Progenitor cell of endocrine pancreas (in vitro differentiated cells): ENCODE measurements at places on chromosomes 6 and 20.

DNA sequence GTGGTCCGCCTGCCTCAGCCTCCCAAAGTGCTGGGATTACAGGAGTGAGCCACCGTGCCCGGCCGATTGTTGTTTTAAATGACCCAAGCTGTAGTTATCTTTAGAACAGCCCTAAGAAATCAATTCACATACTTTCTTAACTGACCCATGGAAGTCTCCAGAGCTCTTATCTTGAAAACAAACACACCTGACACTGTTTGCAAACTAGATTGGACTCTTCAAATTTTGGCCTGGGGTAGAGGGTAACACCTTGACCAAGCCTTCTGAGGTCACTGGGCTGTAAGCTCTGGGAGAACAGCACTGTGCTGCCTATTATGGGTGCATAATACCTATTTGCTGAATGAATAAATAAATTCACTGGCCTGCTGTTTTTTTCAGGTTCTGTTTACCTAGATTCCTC lies 190.6 kb downstream of the AIG1 start:
- DNase-seq: no peak

- no peak for DNase-seq
These were observed 293.5 kb downstream of the CENPW start for GRCh38 chr6:126633373-126633772.

DNA sequence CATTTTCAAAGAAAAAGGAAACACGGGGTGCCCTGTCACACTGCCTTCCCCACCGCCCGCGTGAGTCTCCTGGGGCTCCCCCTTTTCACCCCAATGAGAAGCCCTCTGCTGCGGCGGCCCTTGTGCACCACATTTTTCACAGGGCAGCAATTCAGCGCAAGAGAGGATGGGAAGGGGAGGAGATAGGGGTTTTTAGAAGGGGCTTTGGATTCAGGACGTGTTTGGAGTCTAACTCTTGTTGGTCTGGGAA lies 726 bp upstream of the ARFGEF3 start:
- DNase-seq: no peak

- DNase-seq: no peak
These were observed 26.7 kb upstream of the PDE10A start for GRCh38 chr6:165689699-165690098.

- no peak for DNase-seq
These were observed 29.0 kb upstream of the OPN5 start for GRCh38 chr6:47752801-47753200.

GRCh38 chr6:70474751-70475150 lies 61.4 kb downstream of the FAM135A start:
- no peak for DNase-seq

DNA sequence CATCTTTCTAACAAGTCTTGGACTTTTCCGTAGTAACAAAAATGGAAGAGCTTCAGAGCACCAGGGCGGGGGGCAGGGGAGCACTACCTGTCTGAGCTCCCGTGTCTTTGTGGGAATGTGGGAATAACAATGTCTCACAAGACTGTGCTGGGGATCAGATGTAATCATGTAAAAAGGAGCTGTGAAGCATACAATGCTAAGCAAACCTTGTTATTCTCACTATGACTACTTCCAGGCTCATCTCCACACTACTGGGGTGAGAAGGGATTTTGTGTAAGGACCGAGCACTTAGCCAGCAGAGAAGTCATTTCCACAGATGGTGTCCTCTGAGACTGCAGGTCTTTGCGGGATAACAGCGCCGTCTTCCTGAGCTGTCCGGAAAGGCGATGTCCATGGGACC lies 27.1 kb downstream of the PRR18 start:
- DNase-seq: no peak

DNA sequence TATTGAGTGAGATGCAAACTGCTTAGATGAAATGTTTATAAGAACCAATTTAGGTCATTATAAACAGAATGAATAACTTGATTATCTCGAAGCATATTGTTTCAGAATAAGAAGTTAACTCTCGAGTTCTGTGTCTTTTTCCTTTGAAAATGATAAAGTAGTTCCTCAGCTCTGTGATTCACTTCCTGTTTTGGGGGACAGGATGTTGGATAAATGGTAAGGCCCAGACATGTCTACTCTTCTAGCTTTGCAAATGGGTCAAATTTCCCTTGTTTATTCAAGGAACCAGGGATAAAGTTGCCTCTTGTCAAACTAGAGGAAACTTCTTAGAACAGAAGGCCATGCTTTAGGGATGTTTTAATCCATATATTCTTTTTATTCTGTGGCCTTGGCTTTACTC lies 246.9 kb downstream of the SOX4 start:
- no peak for DNase-seq

GRCh38 chr6:141598487-141598886 lies 534.2 kb upstream of the GJE1 start:
- DNase-seq: no peak

- DNase-seq: no peak
These were observed 31.7 kb upstream of the NTSR1 start for GRCh38 chr20:62676976-62677375.

- no peak for DNase-seq
These were observed 431.1 kb downstream of the NKAIN2 start for GRCh38 chr6:124234801-124235200.

GRCh38 chr20:63318391-63319163 lies 25.6 kb downstream of the COL20A1 start:
- DNase-seq: no peak

GRCh38 chr6:34867484-34867883 lies 20.4 kb downstream of the TAF11 start:
- DNase-seq: no peak

DNA sequence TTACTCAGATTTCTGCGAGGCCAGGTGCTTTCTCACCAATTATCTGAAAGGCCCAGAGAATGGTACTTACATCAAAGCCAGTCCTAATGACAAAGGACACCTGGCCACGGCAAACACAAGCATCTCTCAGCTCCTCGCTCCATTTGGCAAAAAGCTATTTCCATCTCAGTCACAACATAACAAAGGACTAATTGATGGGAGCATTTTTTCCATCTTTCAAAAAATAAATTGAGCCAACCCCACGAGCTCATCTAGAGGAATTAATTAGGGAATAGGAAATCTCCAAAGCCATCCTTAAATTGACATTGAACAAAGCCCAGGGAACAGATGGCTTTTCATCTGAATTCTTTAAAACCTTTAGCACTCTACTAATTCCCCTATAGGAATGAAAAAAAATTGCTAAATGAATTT lies 236.7 kb downstream of the HAO1 start:
- no peak for DNase-seq

GRCh38 chr20:61499859-61500554 lies 247.9 kb downstream of the CDH4 start:
- no peak for DNase-seq

DNA sequence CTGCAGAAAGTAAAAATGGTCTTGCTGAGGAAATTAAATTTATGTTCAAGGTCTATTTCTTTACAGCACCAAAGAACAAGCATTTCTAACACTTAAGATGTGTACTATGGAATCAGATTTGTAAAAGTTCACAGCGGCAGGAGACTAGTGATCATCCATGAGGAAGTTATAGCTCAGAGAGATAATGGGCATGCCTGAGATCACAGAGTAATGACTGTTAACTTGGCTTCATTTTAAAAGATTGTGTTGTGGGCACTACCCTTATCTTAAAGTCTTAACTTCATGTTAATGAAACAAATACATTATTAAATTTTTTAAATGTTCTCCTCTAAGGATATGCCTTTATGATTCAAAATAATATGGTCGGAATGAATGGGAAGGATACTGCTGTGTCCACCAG lies 168.6 kb downstream of the GMPR start:
- no peak for DNase-seq

GRCh38 chr6:159595173-159595572 lies 97.9 kb downstream of the SOD2 start:
- DNase-seq: no peak

- DNase-seq: no peak
These were observed 1341.0 kb upstream of the EYS start for GRCh38 chr6:67047996-67048395.

DNA sequence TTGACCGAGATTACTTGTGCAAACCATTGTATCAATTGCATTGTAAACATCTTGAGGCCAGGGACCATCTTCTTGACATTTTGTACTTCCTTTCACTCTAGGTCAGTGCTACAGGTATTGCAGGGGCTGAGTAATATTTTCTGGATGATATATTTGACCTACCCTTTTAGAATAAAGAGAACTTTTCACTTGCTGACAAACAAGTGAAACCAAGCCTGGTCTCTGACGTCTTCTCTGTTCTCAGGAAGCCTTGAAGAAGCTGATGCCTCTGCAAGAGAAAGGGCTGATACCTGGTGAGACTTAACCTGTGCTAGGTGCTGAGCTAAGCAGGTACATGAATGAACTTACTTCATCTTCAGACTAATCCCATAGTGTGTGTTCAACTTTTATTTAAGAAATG lies 60.5 kb upstream of the GGTLC1 start:
- DNase-seq: no peak

DNA sequence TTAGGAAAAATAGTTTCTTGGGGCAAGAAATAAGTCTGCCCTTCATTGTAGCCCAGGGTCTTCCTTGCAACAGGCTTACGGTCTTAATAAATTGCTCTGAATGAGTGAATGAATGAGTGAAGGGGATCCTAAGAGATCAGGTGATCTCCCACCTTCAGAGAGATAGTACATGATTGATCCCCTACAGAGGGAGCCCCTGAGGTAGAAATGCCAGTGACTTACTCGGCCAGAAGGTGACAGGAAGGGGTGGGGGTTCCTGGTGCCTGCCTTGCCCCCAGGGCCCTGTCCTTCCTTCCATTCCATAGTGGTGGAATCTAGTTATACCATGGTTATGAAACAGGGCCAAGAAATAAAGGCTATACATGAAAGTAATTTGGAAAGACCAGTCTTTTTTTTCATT lies 215.3 kb upstream of the SSTR4 start:
- DNase-seq: no peak

DNA sequence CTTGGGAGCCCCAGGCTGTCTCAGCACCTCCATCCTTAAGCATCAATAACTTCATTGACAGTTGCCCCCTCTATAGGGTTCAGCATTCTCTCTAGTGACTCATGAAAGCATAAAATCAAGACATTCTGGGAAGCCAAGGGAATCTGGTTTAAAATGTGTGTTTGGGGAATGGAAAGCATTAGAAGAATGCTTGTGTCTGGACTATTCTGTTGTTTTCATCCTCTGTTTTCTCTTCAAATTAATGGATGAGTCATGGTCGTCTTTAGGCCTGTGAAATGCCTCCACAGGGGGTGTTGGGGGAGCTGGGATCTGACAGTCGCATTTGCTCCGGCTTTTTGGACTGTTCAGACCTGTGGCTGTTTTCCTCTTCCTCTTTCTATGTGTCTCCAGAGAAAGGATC lies 279.7 kb downstream of the CDC5L start:
- DNase-seq: no peak

- DNase-seq: no peak
These were observed 198.9 kb downstream of the NKAIN2 start for GRCh38 chr6:124002377-124003081.

- no peak for DNase-seq
These were observed 7.3 kb upstream of the TGM2 start for GRCh38 chr20:38172408-38172807.

GRCh38 chr20:3068986-3069900 lies 2.2 kb upstream of the OXT start:
- no peak for DNase-seq

- DNase-seq: no peak
These were observed 15.7 kb downstream of the TMEM181 start for GRCh38 chr6:158575550-158575949.

- DNase-seq: no peak
These were observed 42.3 kb upstream of the PTPN1 start for GRCh38 chr20:50467718-50468356.

DNA sequence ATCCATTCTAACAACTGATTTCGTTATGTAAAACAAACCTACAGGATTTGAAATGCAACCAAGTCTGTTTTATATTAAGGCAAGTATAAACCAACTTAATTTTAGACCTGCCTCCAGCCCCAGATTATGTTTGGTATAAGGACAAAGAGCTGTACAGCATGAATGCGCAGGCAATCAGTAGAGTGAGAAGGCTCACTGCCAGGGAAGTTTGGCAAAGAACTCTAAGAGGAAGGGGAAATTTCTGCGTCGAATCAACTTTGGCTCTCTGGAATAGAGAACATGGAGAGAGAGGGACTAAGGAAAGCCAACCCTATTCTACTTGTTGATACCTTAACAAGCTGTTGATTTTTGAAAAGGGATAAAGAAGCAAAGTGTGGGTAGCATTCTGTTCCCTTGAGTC lies 96.9 kb upstream of the FOXO3 start:
- no peak for DNase-seq

GRCh38 chr6:72457738-72458137 lies 164.1 kb upstream of the KCNQ5 start:
- DNase-seq: no peak

GRCh38 chr20:46132705-46133120 lies 14.6 kb downstream of the CD40 start:
- peak; percentile 63 for DNase-seq

DNA sequence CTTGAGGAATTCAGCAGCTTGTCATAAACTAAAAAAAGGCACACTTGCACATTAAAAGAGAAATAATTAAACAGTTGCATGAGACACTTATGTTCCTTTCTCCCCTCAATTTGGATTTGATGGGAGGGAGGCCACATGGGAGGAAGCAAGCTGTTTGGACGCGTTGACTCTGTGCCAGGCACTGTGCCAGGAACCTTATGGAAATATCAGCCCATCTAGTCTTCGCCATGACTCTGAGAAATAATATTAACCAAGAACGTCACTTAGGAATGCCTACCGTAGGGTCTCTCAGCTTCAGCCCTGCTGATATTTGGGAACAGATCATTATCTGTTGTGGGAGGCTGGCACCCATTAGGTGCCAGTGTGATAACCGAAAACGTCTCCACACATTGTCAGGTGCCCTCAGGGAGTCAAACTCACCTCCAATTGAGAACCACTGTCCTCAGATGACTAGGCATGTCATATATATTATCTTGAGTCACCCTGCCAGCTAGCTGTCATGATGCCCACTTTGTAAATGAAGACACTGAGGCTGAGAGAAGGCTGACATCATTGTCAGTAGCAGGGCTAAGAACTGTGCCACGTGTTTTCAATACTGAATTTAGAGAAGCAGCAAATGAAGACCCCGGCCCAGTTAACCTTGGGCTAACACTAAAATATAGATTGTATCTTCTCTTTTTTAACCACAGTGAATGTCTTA lies 36.1 kb downstream of the EYA2 start:
- no peak for DNase-seq
